T-helper 22 cell (primary cell): ENCODE measurements at places on chromosomes 1 and 21.

GRCh38 chr1:30322859-30323257, 400.5 kb downstream of the MATN1 start:
- DNase-seq, result no peak

- DNase-seq, result no peak
Observed at GRCh38 chr1:226033582-226033981, 28.9 kb upstream of the H3-3A start.

- DNase-seq, result no peak
Observed at GRCh38 chr1:109535481-109535880, 4.2 kb upstream of the GPR61 start.

GRCh38 chr1:53686965-53687267, 52.0 kb downstream of the GLIS1 start:
- no peak for DNase-seq

GRCh38 chr1:170376801-170377385, 155.1 kb upstream of the GORAB start:
- DNase-seq, result no peak

DNA sequence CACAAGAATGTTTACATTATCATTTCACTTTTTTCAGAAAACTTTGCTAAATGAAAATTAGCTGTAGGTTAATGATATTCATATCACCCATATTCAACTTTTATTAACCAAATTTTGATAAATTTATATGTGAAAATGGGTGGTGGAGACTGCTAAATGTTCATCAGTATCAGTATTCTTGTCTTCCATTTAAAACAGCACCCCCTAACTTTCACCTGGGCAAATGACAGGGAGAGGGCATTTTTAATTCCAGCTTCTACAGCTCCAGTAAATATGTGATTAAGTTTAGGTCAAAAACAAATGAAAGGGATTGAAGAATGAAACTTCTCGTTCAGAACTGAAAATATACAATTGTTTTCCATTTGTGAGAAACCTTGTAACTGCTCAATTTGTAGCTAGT, 722.2 kb downstream of the KCNT2 start:
- DNase-seq, result no peak

- no peak for DNase-seq
Observed at GRCh38 chr1:169031566-169032224, 74.8 kb upstream of the ATP1B1 start.

GRCh38 chr1:117301901-117302300, 65.3 kb upstream of the MAN1A2 start:
- no peak for DNase-seq
